ENCODE measurements at places on chromosomes 16 and 17.

DNA sequence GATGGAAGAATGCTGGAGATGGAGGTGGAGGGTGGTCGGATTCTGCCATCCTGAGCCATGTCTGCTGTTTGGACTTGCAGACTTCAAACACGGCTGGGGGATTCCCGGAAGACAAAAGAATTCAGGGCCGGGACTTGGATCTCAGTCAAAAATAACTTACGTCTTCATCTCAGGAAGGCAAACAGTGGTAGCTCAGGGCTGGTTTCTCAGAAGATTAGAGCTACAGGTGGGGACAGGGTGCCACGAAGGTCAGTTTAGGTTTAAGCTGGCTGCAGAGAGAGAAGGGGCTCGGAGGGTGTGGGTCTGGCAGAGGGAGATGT is 4.3 kb upstream of the RHBDL3 start:
- no peak for DNase-seq

DNA sequence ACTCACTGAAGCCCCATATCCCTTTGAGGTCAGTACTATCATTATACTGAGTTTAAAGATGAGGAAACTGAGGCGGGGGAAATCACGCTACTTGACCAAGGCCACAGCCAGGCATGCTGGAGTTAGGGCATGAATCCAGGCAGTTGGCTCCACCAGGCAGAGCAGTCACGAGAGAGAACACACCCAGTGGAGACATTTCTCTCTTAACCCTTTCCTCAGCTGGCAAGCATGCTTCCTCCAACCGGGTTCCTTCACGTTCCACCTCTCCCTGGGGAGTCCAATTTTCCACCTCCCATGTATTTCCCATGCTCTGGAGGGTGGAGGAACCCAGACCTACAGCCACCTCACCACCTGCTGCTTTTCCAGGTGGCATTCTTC is 32.8 kb downstream of the VAC14 start:
- DNase-seq = no peak

DNA sequence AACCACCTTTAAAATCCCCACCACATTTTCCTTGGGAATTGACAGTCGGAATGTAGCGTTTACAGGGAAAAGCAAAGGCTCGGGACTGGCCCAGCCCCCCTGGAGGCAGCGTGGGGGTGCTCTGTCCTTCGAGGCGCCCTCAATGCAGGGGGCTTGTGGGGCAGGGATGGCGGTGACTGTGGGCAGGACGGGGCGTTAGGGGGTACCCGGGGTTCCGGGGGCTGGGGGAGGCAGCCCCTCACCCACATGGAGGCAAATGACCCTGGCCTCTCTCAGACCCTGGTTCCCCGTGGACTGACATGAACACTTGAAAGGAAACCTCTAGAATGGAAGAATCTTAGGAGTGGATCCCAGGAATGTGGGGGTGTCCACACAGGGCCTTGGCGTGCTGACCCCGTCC is 78.4 kb upstream of the GNG13 start:
- no peak for DNase-seq

DNA sequence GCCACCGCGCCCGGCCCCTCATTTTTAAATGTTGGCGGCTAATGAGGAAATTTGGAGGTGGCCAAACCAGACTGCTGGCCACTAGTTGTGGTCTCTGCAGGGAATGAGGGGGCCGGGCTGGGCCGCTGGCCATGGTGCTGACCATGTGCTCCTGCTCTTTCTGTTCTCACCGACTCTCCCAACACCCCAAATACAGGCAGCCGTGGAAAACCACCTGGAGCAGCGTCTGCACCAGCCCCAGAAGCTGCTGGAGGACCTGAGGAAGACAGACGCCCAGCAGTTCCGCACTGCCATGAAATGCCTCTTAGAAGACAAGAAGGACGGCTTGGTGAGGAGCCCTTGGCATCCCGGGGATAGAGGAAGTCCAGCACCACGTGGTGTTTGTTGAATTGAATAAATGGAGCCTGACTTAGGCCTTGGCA is 21.3 kb downstream of the OTOA start:
- DNase-seq = no peak

- DNase-seq = no peak
These were observed 1.4 kb downstream of the RAPGEFL1 start for GRCh38 chr17:40178660-40179059.

- DNase-seq = no peak
These were observed 65.1 kb downstream of the WSCD1 start for GRCh38 chr17:6135236-6135635.

- DNase-seq = no peak
These were observed 112.4 kb upstream of the IRX3 start for GRCh38 chr16:54398986-54399385.

DNA sequence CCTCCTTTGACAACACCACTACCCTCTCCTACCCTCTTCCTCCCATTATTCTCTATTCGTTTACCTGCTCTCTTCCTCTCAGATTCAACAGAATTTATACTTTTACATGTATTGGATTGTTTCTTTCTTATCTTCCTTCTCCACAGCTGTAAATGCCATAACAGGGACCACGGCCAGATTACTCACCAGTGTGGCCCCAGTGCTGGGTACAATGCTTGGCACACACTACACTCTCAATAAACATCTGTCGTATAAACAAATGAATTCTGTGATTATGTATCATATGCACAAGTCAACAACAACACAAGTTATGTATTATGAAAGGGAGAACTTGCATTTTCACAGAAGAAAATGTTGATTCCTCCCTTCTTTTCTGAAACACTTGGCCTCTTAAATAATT is 20.0 kb downstream of the AARSD1 start:
- no peak for DNase-seq

GRCh38 chr16:9258423-9259051 is 167.1 kb downstream of the HAPSTR1 start:
- DNase-seq = peak; percentile 29

- no peak for DNase-seq
These were observed 10.8 kb downstream of the NTN1 start for GRCh38 chr17:9032151-9032550.

DNA sequence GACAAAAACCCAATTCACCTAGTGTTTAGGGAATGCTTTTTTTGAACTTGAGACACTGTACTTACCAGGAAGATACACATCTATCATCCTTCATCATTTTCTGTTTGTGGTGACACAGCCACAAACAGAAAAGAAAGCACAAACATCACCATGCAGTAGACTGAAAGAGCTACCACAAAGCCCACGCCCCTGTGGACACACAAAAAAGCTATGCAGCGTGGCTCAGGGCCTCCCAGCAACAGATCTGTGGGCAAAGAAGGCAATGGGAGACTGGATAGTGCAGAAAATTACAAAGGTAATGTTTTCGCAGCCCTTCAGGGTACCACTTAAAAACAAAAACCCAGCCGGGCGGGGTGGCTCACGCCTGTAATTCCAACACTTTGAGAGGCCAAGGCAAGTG is 9.6 kb downstream of the COTL1 start:
- no peak for DNase-seq

DNA sequence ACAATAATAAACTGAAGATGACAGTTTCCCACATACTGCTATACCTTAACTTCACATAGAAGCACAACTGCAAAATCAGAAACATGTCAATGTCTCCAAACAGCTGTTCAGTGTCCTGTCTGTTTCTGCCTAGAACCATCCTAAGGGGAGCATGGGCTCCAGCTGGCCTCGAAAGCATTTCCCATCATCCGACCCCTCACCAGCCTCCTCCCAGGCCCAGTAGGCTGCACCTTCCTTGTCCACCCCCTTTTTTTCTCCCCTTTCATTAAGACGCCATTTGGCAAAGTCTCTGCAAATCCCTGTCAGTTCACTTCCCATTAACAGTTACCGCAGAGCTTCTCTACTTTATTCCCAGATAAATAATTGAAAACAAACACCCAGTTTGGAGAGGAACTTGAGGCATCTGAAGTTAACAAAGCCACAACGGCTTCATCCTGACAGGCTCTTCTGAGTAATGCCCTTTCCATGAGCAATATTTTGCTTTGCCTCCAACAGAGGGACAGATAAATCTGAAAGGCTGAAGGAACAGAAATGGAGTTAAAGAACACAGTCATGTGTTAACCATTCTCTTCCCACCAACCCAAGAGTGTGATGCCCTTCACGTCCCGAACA is 65.3 kb downstream of the SLC39A11 start:
- no peak for DNase-seq

GRCh38 chr17:69732272-69732918 is 317.9 kb downstream of the MAP2K6 start:
- no peak for DNase-seq

DNA sequence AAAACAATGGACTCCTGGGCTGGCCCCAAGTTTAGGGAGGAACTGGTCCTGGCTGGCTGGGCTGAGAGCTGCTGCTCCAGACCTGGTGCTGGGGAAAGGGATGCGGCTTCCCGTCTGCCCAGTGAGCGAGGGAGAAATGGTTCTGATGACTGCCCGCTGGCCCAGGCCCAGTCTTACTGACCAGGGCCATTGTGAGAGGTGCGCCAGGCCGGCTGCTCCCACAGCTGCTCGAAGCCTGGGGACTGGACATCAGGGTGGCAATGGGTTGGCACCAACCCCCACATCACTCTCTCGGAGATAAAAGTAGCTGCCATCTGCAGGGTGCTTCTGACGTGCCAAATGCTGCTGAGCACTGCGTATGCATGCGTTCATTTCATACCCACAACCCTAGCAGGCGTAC is 53.2 kb downstream of the IRF8 start:
- no peak for DNase-seq

DNA sequence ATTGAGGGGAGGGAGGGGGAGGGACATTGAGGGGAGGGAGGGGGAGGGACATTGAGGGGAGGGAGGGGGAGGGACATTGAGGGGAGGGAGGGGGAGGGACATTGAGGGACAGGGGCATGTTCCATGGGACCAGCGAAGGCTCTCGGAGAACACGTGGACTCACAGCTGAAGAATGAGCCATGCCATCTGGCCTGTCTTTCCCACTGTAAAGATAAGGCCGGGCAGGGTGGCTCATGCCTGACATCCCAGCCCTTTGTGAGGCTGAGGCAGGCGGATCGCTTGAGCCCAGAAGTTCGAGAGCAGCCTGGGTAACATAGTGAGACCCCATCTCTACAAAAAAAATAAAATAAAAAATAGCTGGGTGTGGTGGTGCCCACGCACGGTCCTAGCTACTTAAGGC is 32.5 kb downstream of the RPH3AL start:
- peak; percentile 28 for DNase-seq

DNA sequence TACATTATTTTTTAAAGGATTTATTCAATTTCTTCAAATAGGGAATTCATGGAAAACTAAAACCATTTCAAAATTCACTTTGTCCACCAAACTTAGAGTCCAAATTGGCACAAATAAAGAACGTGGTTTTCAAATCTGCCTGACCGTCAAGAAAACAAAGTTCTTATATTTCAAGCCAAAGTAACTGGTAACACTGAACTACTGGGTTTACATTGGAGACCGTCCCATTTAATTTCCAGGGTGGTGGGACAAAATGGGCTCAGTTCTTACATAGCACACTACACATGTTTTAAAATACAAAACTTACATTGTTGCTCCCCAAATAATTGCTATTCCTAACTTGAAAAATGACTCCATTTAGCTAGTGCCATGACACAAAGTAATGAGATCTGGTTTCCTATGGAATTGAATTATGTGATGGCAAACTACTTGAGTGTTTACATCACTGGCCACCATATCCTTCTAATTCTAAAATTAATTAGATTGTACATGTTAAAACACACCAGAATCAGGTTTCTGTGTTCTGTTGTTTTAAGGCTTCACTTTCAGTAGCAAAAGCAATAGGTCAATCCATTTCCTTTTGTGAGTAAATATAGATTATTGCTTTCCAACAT is 6.5 kb downstream of the PSME3IP1 start:
- no peak for DNase-seq

DNA sequence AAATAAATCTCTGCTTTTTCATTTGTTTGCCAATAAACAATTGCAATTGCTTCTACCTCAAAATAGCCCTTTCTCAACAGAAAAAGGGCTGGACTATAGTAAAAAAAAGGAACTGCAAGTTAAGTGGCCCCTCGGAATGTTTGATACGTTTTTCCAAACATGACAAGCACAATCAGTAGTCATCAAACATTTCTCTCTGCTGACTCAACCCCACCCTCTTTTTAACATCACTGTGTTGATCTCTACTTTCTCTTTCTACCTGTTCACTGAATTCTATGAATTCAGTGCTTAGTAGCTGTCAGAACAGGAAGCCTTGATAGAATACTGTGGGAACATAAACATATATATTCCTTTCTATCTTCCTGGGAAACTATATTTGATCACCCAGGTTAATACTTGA is 116.5 kb upstream of the AXIN2 start:
- DNase-seq = no peak

DNA sequence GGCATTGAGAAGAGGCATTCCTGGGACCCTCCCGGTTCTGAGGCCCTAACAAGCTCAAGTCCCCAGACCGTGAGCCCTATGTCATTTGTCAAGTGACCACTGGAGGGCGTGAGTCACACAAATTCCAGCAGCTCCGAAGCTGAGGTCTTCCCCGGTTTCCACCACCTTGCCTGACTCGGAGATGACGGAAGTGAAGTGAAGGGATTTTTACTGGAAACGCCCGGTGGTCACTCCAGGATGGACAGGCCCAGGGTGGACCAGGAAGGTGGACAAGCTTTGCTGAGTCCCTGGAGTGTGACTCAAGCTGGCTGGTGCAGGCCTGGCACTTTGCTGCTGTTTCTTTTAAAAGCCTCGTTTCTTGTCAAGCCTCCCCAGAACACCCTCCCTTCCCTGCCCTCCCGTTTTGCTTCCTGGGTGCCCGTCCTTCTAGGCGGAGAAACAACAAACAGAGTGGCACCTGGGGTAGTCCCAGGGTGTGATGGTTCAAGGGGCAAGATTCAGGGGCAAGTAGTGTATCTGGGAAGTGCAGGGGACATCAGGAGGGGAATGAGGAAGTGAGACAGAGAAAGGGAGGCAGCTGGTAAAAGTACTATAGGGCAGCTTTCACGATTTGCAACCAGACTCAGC is 5.3 kb upstream of the NOS2 start:
- peak; percentile 81 for DNase-seq

DNA sequence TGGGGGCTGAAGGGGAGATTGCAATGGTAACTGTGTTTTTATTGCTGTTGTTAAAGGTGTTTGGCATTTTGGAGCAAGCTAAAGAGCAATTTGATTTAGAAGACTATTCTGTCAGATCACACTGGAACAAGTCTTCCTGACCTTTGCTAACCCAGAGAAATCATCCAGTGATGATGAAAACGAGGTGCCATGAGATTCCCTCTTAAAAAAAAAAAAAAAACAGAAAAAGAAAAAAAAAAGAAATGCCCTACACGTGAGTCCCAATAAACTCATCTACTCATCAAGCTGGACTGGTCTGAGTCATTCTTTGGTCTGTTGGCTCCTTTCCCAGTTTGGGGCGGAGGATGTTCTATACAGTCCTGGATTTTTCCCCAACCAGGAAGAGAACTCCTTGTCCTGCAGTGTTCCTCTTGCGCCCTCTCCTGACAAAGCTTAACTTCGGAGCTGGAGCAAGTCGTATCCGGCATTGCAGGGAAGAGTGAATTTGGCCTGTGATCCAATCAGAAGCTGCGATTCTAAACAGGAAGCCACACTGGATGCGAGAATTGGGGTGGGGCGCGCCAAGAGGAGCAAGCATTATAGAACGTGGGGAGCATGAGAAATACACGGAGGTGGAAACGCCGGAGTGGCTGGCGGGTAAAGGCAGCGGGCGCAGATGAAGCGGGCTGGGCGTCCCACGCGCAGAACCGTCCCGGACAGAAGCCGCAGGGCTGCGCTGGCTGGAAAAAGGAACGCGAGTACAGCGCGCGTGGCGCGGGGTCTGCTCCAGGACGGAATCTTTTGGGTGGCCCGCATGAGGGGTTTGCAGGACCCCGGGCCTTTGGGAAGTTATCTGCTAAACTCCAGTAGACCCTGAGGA is 22.4 kb upstream of the CRYM start:
- peak; percentile 82 for DNase-seq

All from left ventricle myocardium superior (tissue), 1 donor.